ENCODE measurements at places on chromosomes 1 and 21. TPM values are rescaled to one million over a fixed set of nuclear protein-coding genes. Genes with fewer than 3 reads are reported as not detected.
A peak's percentile ranks its signal among the peaks of the same experiment; 100 is the strongest.

The RIPPLY3 gene
- 2.8 TPM for total RNA-seq

The MFSD2A gene
- total RNA-seq = 0.90 TPM

The KCNE1 gene
- not detected for total RNA-seq

The SUMO3 gene
- total RNA-seq = 135 TPM

The OLFML3 gene
- total RNA-seq = 13.4 TPM

The TNFRSF18 gene
- total RNA-seq = not detected

The PSMG1 gene
- 37.5 TPM for total RNA-seq

The AJAP1 gene
- total RNA-seq = 0.19 TPM

The PADI3 gene
- total RNA-seq = 2.0 TPM

The RAB7B gene
- 0.22 TPM for total RNA-seq

- peaks cover 7% of the 10 kb centered on the region for H3K4me1 ChIP-seq
- no peaks in the 10 kb centered on the region for H3K36me3 ChIP-seq
- peaks cover 24% of the 10 kb centered on the region for H3K27me3 ChIP-seq
- H3K27ac ChIP-seq = no peak overlapping the region
These were observed 708 bp downstream of the PRDM2 start for GRCh38 chr1:13700521-13701270.

DNA sequence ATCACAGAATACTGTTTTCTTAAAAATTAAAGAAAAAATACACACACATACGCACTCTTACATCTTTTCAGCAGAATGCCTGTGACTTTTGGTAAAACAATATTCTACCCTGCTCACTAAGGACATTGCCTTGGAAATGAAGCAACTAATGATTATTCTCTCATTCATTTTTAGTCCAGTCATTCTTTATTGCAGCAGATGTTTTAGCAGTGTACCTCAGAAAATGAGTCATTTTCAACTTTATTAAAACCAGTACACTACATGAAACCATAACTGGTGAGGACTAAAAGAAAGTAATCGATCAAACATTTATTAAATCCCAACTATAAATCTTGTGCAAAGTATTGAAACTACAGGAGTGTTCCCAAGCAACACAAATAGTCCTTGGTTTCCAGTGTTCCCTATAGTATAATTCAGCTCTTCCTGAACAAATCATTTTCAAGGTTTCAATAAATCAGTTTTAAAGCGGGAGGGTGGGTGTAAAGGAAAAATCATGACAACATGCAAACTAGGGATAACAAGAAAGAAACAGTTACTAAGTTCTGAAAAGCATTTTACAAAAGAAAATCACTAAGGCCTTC lies 114.2 kb downstream of the ADGRL4 start:
- no peaks in the 10 kb centered on the region for H3K4me1 ChIP-seq
- DNase-seq = no peak
- no peaks in the 10 kb centered on the region for H3K36me3 ChIP-seq
- no peak overlapping the region for H3K4me3 ChIP-seq
- H3K27ac ChIP-seq = no peak overlapping the region

DNA sequence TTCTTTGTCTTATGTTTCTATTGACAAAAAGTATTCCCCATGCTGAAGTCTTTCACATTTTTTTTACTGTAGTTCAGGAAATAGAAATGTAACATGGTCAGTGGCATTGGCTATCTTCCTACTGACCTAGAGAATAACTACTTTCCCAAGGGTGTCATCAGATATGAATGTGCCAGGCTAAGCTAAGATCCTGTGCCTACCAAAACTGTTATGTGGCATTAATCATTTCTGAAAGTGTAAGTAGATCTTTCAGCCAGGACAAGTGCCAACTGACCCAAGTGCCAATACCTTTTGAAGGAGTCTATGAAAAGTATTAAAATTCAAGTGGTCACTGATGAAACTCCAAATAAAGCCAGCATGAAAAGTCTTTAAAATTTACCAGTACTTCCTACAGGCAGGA lies 165.3 kb downstream of the TNFSF18 start:
- no peak for DNase-seq
- peaks cover 20% of the 10 kb centered on the region for H3K4me1 ChIP-seq
- H3K4me3 ChIP-seq = no peak overlapping the region
- no peaks in the 10 kb centered on the region for H3K27me3 ChIP-seq
- no peaks in the 10 kb centered on the region for H3K36me3 ChIP-seq
- no peak overlapping the region for H3K27ac ChIP-seq

- H3K4me3 ChIP-seq = no peak overlapping the region
- H3K4me1 ChIP-seq = no peaks in the 10 kb centered on the region
- H3K27me3 ChIP-seq = peaks cover 17% of the 10 kb centered on the region
- no peak overlapping the region for H3K27ac ChIP-seq
These were observed 85.9 kb downstream of the TM2D1 start for GRCh38 chr1:61638911-61639605.

GRCh38 chr1:93763704-93764365 lies 82.2 kb upstream of the BCAR3 start:
- H3K27me3 ChIP-seq = peaks cover 3% of the 10 kb centered on the region
- no peak for DNase-seq
- no peaks in the 10 kb centered on the region for H3K36me3 ChIP-seq

DNA sequence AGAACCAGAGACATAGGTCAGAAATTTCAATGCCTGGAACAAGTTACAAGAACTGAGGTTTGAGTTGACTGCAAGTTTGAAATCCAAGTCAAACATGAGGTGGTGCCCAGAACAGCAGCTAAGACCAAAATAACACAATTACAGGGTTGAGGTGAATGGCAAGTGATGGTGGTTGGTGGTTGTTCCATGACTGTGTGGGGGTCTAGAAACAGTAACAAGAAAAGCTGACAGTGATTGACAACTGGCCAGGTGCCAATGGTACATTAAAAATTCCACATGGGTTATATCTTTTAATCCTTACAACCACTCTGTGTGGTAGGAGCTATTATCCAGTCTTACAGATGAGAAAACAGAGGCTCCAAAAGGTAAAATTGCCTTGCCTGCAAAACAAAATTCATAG lies 32.0 kb downstream of the RIMS3 start:
- H3K36me3 ChIP-seq = no peaks in the 10 kb centered on the region
- no peak overlapping the region for H3K4me3 ChIP-seq
- H3K4me1 ChIP-seq = no peaks in the 10 kb centered on the region

GRCh38 chr1:160211046-160211790 lies 6.0 kb downstream of the PEA15 start:
- no peaks in the 10 kb centered on the region for H3K27me3 ChIP-seq
- no peak overlapping the region for H3K4me3 ChIP-seq
- peak; percentile 67 for DNase-seq
- peaks cover 60% of the 10 kb centered on the region for H3K4me1 ChIP-seq
- H3K36me3 ChIP-seq = peaks cover 5% of the 10 kb centered on the region
- H3K27ac ChIP-seq = peak overlapping the region; percentile 48

- H3K36me3 ChIP-seq = no peaks in the 10 kb centered on the region
- no peak overlapping the region for H3K27ac ChIP-seq
- no peak overlapping the region for H3K4me3 ChIP-seq
- no peaks in the 10 kb centered on the region for H3K27me3 ChIP-seq
- DNase-seq = no peak
- no peaks in the 10 kb centered on the region for H3K4me1 ChIP-seq
These were observed 5.3 kb upstream of the TNN start for GRCh38 chr1:175062339-175062738.

DNA sequence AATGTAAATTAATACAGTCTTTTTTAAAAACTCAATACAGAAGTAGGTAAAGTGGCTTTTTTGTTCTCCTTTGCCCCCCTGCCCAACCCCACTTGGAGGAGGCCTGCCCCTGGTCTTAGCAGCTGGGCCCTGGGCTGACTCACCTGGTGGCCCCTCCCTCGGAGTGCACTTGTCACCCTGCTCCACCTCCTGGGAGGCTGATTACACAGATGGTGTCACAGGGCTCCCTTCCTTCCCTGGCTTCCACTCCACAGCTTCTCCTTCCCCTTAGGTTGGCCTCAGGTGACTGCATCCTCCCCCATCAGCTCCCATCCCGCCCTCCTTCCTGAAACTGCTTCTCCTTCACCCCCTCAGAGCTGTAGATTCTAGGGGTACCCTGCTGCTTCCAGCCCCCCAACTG lies 11.7 kb upstream of the CAPN9 start:
- DNase-seq = no peak
- no peaks in the 10 kb centered on the region for H3K36me3 ChIP-seq
- no peak overlapping the region for H3K4me3 ChIP-seq
- no peaks in the 10 kb centered on the region for H3K4me1 ChIP-seq
- no peak overlapping the region for H3K27ac ChIP-seq
- no peaks in the 10 kb centered on the region for H3K27me3 ChIP-seq

- H3K4me1 ChIP-seq = no peaks in the 10 kb centered on the region
- no peak overlapping the region for H3K27ac ChIP-seq
- no peak overlapping the region for H3K4me3 ChIP-seq
- no peaks in the 10 kb centered on the region for H3K27me3 ChIP-seq
- DNase-seq = no peak
- H3K36me3 ChIP-seq = no peaks in the 10 kb centered on the region
These were observed 26.0 kb upstream of the C2CD2 start for GRCh38 chr21:41979751-41980369.

DNA sequence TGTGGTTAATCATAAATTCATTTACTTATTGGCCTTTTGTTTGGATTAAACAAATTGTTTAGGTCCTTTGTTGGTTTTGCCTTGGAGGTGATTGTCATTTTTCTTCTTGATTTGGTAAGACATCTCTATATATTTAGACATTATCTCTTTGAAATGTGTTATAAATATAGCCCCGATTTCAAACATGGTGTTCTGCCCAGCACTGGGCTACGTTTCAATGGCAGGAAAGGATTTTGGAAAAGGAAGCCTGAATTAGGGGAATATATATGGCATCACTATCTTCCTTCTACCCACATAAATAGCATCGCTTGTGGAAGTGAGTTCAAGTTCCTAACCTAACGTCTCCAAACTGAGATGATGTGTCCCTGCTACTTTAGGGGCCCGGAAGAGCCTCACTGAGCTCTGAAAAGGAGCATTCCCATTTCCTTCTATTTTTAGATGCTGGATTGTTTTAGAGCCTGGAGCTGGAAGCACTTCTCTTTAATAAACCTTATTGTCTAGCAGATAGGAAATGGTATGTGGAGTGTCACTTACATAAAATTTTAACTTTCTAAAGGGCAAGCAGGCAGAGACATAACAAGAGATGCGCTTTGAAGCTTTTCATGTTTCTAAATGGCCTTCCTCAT lies 39.4 kb downstream of the PGBD5 start:
- no peak overlapping the region for H3K4me3 ChIP-seq
- H3K27me3 ChIP-seq = no peaks in the 10 kb centered on the region

DNA sequence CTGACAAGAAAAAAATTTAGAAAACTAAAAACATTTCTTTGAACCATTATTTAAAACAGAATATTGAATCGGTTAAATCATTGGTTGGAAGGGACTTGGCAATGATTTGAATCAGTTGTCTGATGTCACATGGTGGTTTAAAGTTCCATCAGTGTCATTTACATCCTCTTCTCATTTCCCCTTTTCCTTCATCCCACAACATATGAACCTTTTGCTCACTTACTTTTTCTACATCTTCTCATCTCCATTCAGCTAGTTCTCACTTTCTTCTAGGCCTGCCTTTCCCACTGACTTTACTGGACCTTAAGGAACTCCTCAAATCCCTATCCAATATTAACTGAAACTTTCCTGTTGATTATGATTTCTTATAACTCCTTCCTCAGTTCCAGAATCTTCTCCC lies 58.5 kb downstream of the PHACTR4 start:
- H3K4me1 ChIP-seq = no peaks in the 10 kb centered on the region
- peaks cover 7% of the 10 kb centered on the region for H3K36me3 ChIP-seq
- peak overlapping the region; percentile 1 for H3K27ac ChIP-seq

GRCh38 chr1:64823691-64824476 lies 79.0 kb downstream of the RAVER2 start:
- no peak overlapping the region for H3K4me3 ChIP-seq
- H3K36me3 ChIP-seq = no peaks in the 10 kb centered on the region
- no peaks in the 10 kb centered on the region for H3K27me3 ChIP-seq
- H3K27ac ChIP-seq = no peak overlapping the region
- peaks cover 1% of the 10 kb centered on the region for H3K4me1 ChIP-seq

GRCh38 chr1:46508757-46509156 lies 19.1 kb downstream of the DMBX1 start:
- peaks cover 32% of the 10 kb centered on the region for H3K27me3 ChIP-seq
- no peak for DNase-seq
- no peaks in the 10 kb centered on the region for H3K4me1 ChIP-seq
- H3K36me3 ChIP-seq = no peaks in the 10 kb centered on the region
- no peak overlapping the region for H3K27ac ChIP-seq
- no peak overlapping the region for H3K4me3 ChIP-seq

- H3K27me3 ChIP-seq = no peaks in the 10 kb centered on the region
- no peaks in the 10 kb centered on the region for H3K4me1 ChIP-seq
- no peaks in the 10 kb centered on the region for H3K36me3 ChIP-seq
- no peak for DNase-seq
- no peak overlapping the region for H3K4me3 ChIP-seq
These were observed 55.3 kb upstream of the RCC1 start for GRCh38 chr1:28450561-28450960.

DNA sequence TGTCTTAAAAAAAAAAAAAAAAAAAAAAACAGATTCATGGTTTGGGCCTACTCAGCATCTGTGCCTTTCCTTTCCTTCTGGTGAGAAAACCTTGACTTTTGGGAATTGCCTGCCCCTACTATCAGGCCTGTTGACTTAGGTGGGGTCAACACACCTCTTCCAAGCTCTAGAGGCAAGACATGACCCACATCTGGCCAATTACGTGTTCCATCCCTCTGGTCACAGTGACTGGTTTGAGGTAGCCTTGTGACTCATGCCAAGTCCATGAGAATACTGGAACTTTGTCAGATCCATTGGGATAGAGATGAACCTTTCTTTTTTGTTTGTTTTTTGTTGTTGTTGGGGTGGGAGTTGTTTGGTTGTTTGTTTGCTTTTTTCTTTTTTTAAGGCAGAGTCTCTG lies 37.3 kb upstream of the KHDRBS1 start:
- H3K36me3 ChIP-seq = no peaks in the 10 kb centered on the region
- no peak for DNase-seq

DNA sequence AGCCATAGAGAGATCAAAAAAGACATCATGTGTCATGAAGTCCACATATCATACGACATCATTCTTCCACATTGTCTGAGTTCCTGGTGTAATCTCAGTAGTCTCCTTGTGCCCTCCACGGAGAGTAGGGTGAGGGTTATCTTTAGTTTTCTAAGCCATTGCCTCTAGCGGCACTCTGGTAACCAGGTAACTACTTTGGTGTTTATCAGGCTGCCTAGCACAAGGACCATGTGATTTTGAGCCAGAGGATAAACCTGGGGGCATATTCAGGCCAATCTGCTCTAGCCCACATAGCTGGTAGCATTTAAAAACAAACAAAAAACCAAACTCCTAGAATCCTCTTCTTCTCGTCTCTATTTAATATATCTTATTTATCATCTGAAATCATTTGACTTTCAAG lies 147.4 kb downstream of the GDAP2 start:
- H3K27ac ChIP-seq = no peak overlapping the region
- no peaks in the 10 kb centered on the region for H3K27me3 ChIP-seq
- H3K36me3 ChIP-seq = no peaks in the 10 kb centered on the region
- no peak for DNase-seq
